ENCODE measurements at places on chromosomes 13 and 19. TPM values are rescaled to one million over a fixed set of nuclear protein-coding genes. Genes with fewer than 3 reads are reported as not detected.

DNA sequence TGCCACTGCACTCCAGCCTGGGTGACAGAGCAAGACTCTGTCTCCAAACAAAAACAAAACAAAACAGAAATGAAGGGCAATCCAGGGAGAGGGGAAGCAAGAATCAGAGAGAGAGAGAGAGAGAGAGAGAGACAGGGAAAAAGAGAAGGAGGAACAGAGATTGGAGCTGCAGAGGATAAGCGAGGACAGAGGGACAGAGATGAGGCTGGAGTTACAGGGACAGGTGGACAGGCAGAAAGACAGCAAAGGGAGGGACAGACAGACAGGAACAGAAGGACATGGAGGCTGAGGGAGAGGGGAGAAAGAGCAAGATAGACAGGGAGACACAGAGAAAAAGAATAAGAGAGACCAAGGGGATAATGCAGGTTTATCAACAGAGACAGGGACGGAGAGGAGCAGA, 1.3 kb upstream of the CRX start:
- H3K4me3 ChIP-seq, result no peak overlapping the region
- H3K36me3 ChIP-seq, result no peaks in the 10 kb centered on the region
- H3K4me1 ChIP-seq, result no peaks in the 10 kb centered on the region
- H3K27ac ChIP-seq, result no peak overlapping the region
- H3K27me3 ChIP-seq, result peaks cover 64% of the 10 kb centered on the region

GRCh38 chr13:73231471-73231870, 172.7 kb downstream of the KLF5 start:
- no peak overlapping the region for H3K27ac ChIP-seq
- no peaks in the 10 kb centered on the region for H3K36me3 ChIP-seq
- peaks cover 15% of the 10 kb centered on the region for H3K4me1 ChIP-seq
- no peak overlapping the region for H3K4me3 ChIP-seq

DNA sequence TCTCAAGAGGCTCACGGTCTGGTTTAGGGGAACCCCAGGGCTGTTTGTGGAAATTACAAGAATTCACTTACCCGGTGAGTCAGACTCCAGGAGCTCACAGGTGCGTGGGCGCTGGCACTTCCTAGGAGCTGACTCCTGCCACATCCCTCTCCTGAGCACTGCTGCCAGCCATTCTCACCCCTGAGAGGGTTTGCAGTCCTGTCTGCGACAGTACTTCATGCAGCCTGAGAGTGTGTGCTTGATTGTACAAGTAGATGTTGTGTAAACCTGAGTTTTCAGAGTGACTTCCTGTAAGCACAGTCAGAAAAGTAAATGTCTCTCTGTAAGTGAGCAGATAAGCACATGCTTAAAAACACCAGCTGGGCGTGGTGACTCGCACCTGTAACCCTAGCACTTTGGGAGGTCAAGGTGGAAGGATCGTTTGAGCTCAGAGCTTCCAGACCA, 8.1 kb downstream of the MRPL4 start:
- H3K4me1 ChIP-seq, result peaks cover 13% of the 10 kb centered on the region
- no peaks in the 10 kb centered on the region for H3K27me3 ChIP-seq
- H3K36me3 ChIP-seq, result peaks cover 43% of the 10 kb centered on the region
- no peak overlapping the region for H3K27ac ChIP-seq

DNA sequence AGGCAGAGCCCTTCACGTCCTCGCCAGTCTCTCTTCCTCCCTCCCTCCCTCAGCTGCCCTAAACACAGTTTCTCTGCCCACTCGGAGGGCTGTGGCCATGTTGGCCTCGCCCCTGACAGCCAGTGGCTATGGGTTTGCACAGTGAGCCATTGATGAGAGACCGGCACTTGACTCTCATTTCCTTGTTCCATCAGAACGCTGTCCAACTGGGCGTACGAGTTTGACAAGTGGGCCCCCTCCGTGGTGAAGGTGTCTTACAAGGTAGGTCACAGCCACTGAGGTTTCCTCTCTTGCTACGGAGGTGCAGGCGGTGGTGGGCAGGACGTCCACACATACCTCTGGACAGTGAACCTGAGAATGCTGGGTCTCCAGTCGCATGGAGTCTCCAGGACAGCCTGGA, 57.9 kb downstream of the SMARCA4 start:
- DNase-seq, result no peak
- H3K36me3 ChIP-seq, result peaks cover 100% of the 10 kb centered on the region
- peak overlapping the region; percentile 16 for H3K27ac ChIP-seq
- no peak overlapping the region for H3K4me3 ChIP-seq
- no peaks in the 10 kb centered on the region for H3K27me3 ChIP-seq

- no peaks in the 10 kb centered on the region for H3K4me1 ChIP-seq
- H3K27me3 ChIP-seq, result peaks cover 53% of the 10 kb centered on the region
- H3K4me3 ChIP-seq, result no peak overlapping the region
Measured at GRCh38 chr13:26971990-26972887, 199.4 kb downstream of the USP12 start.

DNA sequence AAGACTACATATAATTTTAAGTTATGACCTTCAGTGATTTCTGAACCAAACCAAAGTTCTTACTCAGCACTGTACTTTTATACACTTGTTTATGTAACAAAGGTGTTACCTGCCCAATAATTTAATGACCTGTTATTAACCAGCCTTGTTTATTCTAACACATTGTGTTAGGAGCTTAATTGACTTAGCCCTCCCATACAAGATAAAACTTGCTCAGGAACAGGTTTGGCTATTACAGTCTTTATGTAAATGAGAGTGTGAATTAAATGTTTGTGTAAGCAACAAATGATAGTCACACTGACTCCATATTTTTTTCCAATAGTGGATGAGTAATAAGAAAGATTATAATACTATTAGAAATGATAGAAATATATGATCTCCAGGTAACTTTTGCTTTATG, 51.8 kb upstream of the MYCBP2 start:
- DNase-seq, result no peak
- peaks cover 7% of the 10 kb centered on the region for H3K4me1 ChIP-seq
- H3K4me3 ChIP-seq, result no peak overlapping the region
- no peaks in the 10 kb centered on the region for H3K36me3 ChIP-seq
- no peaks in the 10 kb centered on the region for H3K27me3 ChIP-seq

DNA sequence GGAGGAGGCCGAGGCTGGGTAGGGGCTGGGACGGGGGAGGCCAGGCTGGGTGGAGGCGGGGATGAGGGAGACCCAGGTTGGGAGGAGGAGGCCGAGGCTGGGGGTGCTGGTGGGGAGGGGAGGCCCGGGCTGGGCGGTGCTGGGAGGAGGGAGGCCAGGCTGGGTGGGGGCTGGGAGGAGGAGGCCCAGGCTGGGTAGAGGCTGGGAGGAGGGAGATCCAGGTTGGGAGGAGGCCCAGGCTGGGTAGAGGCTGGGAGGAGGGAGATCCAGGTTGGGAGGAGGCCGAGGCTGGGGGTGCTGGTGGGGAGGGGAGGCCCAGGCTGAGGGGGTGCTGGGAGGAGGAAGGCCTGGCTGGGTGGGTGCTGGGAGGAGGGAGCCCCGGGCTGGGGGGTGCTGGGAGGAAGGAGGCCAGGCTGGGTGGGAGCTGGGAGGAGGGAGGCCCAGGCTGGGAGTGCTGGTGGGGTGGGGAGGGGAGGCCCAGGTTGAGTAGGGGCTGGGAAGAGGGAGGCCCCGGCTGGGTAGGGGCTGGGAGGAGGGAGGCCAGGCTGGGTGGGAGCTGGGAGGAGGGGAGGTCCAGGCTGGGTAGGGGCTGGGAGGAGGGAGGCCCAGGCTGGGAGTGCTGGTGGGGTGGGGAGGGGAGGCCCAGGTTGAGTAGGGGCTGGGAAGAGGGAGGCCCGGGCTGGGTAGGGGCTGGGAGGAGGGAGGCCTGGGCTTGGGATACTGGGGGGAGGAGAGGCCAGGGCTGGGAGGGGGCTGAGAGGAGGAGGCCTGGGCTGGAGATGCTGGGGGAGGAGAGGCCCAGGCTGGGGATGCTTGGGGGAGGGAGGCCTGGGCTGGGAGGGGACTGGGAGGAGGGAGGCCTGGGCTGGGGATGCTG, 10.7 kb downstream of the TPGS1 start:
- H3K27me3 ChIP-seq, result no peaks in the 10 kb centered on the region
- H3K4me1 ChIP-seq, result no peaks in the 10 kb centered on the region
- no peak overlapping the region for H3K4me3 ChIP-seq
- no peak overlapping the region for H3K27ac ChIP-seq
- peaks cover 7% of the 10 kb centered on the region for H3K36me3 ChIP-seq

- H3K27me3 ChIP-seq, result no peaks in the 10 kb centered on the region
- no peak overlapping the region for H3K27ac ChIP-seq
- no peak for DNase-seq
- no peaks in the 10 kb centered on the region for H3K36me3 ChIP-seq
- H3K4me1 ChIP-seq, result no peaks in the 10 kb centered on the region
Measured at GRCh38 chr19:42872608-42873007, 6.9 kb downstream of the PSG1 start.

- H3K4me3 ChIP-seq, result no peak overlapping the region
- H3K4me1 ChIP-seq, result peaks cover 9% of the 10 kb centered on the region
- H3K27ac ChIP-seq, result no peak overlapping the region
- H3K36me3 ChIP-seq, result no peaks in the 10 kb centered on the region
- no peak for DNase-seq
- H3K27me3 ChIP-seq, result no peaks in the 10 kb centered on the region
Measured at GRCh38 chr13:24152292-24153214, 8.0 kb upstream of the SPATA13 start.

GRCh38 chr13:49615836-49616675, 12.3 kb upstream of the ARL11 start:
- H3K36me3 ChIP-seq, result no peaks in the 10 kb centered on the region
- H3K27me3 ChIP-seq, result no peaks in the 10 kb centered on the region
- DNase-seq, result no peak
- H3K27ac ChIP-seq, result peak overlapping the region; percentile 29
- peaks cover 3% of the 10 kb centered on the region for H3K4me1 ChIP-seq
- H3K4me3 ChIP-seq, result no peak overlapping the region

DNA sequence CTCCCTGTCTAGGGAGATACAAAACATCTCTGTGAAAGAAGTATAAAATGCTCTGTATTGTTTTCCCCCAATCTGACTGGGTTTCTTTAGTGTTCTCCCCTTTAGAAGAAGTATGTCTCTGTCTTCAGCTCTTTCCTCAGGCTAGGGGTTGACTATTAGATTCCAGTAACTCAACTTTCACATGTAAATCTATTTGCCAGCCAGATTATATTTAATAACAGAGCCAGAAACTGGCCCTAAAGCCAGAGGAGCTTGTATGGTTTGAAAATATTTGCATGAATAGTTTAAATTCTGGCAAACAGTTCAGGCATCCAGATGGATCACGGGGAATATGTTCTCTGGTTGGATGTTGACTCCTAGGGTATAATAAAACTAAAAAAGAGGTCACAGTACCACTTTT, 22.3 kb upstream of the CYSLTR2 start:
- no peak overlapping the region for H3K27ac ChIP-seq
- no peak overlapping the region for H3K4me3 ChIP-seq
- no peaks in the 10 kb centered on the region for H3K36me3 ChIP-seq
- no peaks in the 10 kb centered on the region for H3K4me1 ChIP-seq
- no peaks in the 10 kb centered on the region for H3K27me3 ChIP-seq

- no peak overlapping the region for H3K27ac ChIP-seq
- H3K36me3 ChIP-seq, result peaks cover 29% of the 10 kb centered on the region
- H3K4me3 ChIP-seq, result no peak overlapping the region
- H3K4me1 ChIP-seq, result no peaks in the 10 kb centered on the region
- no peaks in the 10 kb centered on the region for H3K27me3 ChIP-seq
- no peak for DNase-seq
Measured at GRCh38 chr19:33404506-33405253, 31.2 kb downstream of the CEBPG start.

DNA sequence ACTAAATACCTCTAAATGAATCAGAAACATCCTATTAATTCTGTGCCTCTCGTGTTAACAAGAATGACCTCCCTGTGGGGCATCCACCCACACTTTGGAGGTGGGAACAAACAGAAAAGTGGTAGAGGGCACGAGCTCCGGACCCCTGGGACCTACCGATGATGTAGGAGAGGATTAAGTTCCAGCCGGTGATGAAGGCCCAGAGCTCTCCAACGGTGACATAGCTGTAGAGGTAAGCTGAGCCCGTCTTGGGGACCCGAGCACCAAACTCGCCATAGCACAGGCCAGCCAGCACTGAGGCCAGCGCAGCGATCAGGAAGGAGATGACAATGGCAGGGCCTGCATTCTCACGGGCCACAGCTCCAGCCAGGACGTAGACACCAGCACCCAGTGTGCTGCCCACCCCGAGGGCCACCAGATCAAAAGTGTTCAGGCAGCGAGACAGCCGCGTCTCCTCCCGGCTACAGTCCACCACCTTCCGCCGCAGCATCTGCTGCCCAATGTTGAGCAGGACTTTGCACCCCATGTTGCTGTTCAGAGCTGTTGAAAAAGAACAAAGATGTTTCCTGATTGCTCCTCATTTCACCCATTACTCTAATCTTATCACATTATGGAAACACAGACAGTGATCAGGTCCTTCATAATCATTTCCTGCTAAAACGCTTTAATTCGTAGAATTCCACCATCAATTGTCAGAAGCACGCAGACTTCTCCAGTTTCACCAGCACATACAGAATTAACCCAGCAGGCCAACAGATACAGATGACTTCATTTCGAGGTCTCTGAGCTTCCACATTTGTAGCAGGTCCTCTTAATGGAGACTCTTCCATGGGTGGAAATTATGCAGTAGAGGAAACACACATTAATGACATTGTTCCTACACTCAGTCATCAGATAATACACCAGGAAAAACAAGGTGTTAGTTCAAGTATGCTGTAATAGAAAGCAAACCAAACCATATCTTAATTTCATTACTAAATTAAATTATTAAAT, 59.5 kb downstream of the SLC7A1 start:
- peaks cover 12% of the 10 kb centered on the region for H3K4me1 ChIP-seq
- no peak for DNase-seq
- no peak overlapping the region for H3K4me3 ChIP-seq
- no peaks in the 10 kb centered on the region for H3K27me3 ChIP-seq

DNA sequence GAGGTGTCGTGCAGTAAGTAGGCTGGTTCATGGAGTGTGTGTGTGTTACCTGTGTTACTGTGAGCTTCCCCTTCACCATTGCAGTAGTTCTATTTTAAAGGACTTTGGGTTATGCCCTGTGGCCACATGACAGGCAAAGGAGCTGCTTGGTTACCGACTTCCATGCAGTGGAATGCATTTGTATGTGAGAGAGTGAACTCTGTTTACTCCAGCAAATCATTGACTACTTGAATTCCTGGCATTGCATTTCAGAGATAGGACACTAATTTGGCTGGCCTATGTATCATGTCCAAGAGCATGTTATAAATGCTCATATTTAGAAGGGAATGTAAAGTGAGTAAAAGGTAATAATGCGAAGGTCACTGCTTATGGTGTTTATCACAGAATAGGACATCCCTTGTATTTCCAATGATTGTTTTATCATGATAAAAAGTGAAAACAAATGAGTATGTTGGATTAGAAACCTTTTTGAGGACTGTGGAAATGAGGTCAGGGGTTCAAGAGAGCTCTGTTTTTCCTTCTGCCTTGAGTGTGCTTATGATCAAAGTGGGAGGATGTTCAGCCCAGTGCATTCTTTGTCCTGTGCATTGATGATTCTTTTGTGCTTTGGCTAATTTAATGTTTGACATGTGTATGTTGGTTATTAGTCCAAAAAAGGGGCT, 156.5 kb downstream of the LMO7 start:
- H3K4me1 ChIP-seq, result peaks cover 31% of the 10 kb centered on the region
- no peak overlapping the region for H3K27ac ChIP-seq
- DNase-seq, result no peak
- H3K27me3 ChIP-seq, result no peaks in the 10 kb centered on the region
- no peak overlapping the region for H3K4me3 ChIP-seq

GRCh38 chr13:49925881-49926418, 10.2 kb downstream of the SPRYD7 start:
- no peaks in the 10 kb centered on the region for H3K27me3 ChIP-seq
- DNase-seq, result no peak
- no peaks in the 10 kb centered on the region for H3K4me1 ChIP-seq
- H3K36me3 ChIP-seq, result no peaks in the 10 kb centered on the region
- no peak overlapping the region for H3K4me3 ChIP-seq
- no peak overlapping the region for H3K27ac ChIP-seq

The ADGRE3 gene
- total RNA-seq, result 0.29 TPM

The CD209 gene
- total RNA-seq, result not detected

The LILRA1 gene
- total RNA-seq, result 1.1 TPM

The C19orf67 gene
- total RNA-seq, result not detected

The WDR88 gene
- not detected for total RNA-seq

The OSCAR gene
- total RNA-seq, result 0.70 TPM

The MYH14 gene
- 38.1 TPM for total RNA-seq

The PRX gene
- 1.4 TPM for total RNA-seq

The SMAD9 gene
- total RNA-seq, result 3.4 TPM
